CD8-positive, alpha-beta T cell (primary cell): ENCODE measurements at places on chromosomes 5 and 9. TPM values are rescaled to one million over a fixed set of nuclear protein-coding genes. Genes with fewer than 3 reads are reported as not detected.

Gene RANBP17
- total RNA-seq: not detected

Gene SPAAR
- not detected for total RNA-seq

Gene TEX48
- total RNA-seq: not detected

Gene C9orf78
- 190 TPM for total RNA-seq

Gene OGN
- total RNA-seq: not detected

Gene PSMD5
- 58.2 TPM for total RNA-seq

Gene DENND4C
- 27.4 TPM for total RNA-seq

Gene DIAPH1
- total RNA-seq: 155 TPM

Gene SLC28A3
- not detected for total RNA-seq

Gene MACIR
- 1.5 TPM for total RNA-seq

DNA sequence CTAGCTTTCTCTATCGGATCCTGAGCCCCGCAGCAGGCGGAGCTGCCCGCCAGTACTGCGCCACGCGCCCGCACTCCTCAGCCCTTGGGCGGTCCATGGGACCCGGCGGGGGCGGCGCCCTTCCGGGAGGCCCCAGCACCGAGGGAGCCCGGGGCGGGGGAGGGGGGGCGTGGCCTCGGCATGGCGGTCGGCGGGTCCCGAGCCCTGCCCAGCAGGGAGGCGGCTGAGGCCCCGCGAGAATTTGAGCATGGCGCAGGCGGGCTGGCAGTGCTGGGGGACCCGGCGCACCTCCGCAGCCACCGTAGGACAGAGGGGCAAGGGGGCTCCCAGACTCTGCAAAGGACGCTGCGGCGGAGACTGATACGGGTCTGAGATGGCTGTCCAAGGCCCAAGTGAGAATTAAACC, 6.8 kb downstream of the ZDHHC11B start:
- DNase-seq: no peak

DNA sequence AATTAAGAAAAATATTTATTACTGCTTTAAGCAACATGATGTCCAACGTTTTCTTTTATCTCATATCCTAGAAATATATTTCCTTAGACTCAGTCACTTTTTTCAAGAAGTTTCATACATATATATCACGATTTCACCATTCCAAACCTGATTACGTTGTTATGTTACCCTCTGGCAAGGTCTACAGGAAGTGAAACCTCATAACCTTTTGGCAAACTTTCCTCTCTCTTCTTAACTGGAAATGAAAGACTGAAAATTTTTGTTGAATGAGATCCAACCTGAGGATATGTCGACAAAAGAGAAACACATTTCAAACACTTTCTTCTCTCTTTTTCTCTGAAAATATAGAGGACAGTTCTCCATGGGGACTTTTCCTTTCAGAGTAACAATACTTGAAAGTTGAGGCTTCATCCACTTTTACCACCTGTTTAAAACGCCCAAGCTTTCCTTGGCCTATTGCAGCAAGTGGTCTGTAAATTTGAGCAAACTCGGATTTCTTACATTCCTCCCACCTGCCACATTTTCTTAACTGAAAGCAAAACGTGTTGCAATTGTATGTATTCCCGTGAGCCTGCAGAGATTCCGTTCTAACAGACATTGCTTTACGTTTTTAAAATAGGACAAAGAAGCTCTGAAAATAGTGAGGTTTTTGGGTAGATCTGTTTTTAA, 298.1 kb downstream of the CETN3 start:
- DNase-seq: no peak

- DNase-seq: peak; percentile 24
These were observed 235.3 kb downstream of the SYK start for GRCh38 chr9:91036826-91037510.

GRCh38 chr5:98777295-98777694, 3.8 kb downstream of the RGMB start:
- no peak for DNase-seq

GRCh38 chr5:157509587-157509986, 49.6 kb downstream of the NIPAL4 start:
- DNase-seq: no peak

DNA sequence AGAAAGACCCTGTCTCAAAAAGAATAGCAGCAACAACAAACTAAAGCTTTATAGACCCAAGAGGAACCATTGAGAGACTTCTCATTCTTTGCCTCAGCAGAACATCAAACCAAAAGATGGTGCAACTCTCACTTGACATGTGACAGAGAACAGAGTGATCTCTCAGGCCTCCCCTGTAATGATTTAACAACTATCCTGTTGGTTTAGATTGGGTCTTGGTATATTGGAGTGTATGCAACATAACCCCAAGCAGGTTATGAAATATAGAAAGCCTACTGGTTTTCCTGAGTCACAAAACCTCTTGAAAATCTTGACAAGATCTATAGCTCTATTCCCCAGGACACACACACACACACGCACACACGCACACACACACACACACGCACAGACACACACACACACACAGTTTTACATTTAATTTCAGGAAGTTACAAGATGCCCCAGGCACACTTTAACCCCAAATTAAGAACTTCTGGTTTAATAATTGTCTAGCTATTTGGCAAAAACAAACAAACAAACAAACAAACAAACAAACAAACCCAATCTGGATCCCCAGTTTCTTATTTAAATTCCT, 6.5 kb upstream of the FGF1 start:
- DNase-seq: no peak

GRCh38 chr5:9362600-9362999, 183.3 kb downstream of the SEMA5A start:
- no peak for DNase-seq

- no peak for DNase-seq
These were observed 65.8 kb downstream of the MCCC2 start for GRCh38 chr5:71652803-71653543.

GRCh38 chr5:64576250-64576649, 70.4 kb downstream of the RGS7BP start:
- no peak for DNase-seq

DNA sequence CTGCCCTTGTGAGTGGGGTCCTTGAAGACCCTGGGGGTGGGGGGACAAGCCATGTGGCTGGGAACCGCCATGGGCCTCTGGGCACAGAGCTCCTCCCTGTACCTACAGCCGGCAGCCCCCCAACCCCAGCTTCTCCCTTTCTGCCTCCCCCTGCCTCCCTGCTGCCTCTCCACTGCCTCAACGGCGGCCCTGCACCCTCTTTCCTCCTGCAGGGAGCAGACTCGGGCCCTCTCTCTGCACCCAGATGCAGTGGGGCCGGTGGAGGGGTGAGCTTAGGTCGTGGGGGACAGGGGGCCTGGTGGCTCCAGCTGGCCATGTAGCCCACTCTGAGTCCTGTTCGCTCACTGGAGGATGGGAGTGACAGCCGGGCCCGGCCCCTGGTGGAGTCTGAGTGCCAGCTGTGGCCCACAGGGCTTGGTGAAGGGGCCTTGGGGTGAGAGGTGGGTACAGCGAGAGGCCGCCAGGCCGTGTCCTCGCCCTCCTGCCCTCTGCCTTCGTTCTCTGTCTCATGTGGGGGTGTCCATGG, 139.3 kb upstream of the COL5A1 start:
- no peak for DNase-seq

DNA sequence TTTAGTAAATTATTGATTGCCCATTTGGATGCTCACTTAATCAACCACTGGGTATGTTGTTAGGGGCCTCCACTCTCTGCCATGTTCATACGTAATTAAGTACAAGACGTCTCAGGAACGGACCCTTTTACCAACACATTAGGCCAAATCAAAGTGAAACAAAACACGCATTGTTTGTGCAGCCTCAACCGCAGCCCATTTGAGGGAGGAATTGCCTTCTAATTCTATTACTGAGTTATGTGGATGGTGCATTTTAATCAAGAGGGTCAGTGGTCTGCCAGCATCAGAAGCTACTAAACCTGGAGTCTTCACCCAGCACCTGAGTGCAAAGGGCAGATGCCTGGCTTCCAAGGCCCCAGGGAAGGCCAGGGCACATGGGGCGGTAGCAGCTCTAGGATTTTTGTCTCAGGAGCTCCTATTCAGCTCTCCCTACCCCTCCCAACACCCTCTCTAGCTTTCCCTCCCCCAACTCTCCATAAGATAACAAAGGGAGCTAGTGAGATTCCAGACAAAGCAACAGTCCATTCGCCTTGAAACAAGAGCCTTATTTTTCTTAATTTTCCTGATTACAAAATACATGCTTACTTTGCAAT, 7.9 kb upstream of the MED27 start:
- no peak for DNase-seq

GRCh38 chr5:93890657-93891056, 149.3 kb upstream of the POU5F2 start:
- DNase-seq: no peak

DNA sequence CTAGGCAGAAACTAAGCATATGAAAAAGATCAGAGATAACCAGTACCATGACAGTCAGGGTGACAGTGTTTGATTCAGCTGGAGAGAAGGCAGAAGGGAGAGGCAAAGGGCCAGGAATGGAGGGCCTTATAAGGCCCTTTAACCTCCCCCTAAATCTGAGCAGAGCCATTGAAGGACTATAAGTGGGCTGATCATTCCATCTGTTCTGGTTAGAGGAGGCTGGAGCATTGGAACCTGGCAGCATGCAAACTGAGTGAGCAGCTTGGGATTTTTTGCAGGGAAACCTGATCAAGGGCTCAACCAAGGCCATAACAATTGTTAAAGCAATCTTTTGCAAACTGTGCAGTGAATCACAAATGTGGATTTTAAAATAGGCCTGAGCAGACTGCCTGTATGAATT, 174.5 kb upstream of the DAP start:
- DNase-seq: no peak
